Activated naive CD8-positive, alpha-beta T cell treated with anti-CD3 and anti-CD28 coated beads, Interleukin-2, amount 10 ng/mL, durations not matched to agents 7 days and 5 days (primary cell): ENCODE measurements at places on chromosomes 2 and 18. TPM values are rescaled to one million over a fixed set of nuclear protein-coding genes. Genes with fewer than 3 reads are reported as not detected.

The KIF1A gene
- total RNA-seq = 2.3 TPM

The SCN9A gene
- not detected for total RNA-seq

The POTEC gene
- total RNA-seq = not detected

The MEIS1 gene
- total RNA-seq = not detected

The DUSP2 gene
- total RNA-seq = 47.7 TPM

The PRKAG3 gene
- total RNA-seq = not detected

The TRPM8 gene
- total RNA-seq = not detected

The ATOH8 gene
- total RNA-seq = not detected

The ESPNL gene
- total RNA-seq = 0.11 TPM

The FAM237A gene
- total RNA-seq = not detected

The ERBB4 gene
- not detected for total RNA-seq

The SPC25 gene
- 40.0 TPM for total RNA-seq

The IL37 gene
- not detected for total RNA-seq

The FER1L5 gene
- total RNA-seq = not detected

The SCN7A gene
- total RNA-seq = not detected

The ALPG gene
- not detected for total RNA-seq

The PCGF1 gene
- 40.1 TPM for total RNA-seq

The HOXD12 gene
- total RNA-seq = not detected

The IL18R1 gene
- 40.3 TPM for total RNA-seq

The KCNE4 gene
- total RNA-seq = not detected

The ANXA4 gene
- 40.9 TPM for total RNA-seq

The OXER1 gene
- not detected for total RNA-seq

The C2orf80 gene
- not detected for total RNA-seq

The TCF7L1 gene
- total RNA-seq = not detected
